ENCODE measurements at places on chromosomes 2 and 18.

GRCh38 chr2:25586726-25587144 lies 86.6 kb downstream of the DTNB start:
- DNase-seq, result no peak

GRCh38 chr2:72956936-72957335 lies 39.6 kb downstream of the EMX1 start:
- peak; percentile 67 for DNase-seq

- DNase-seq, result peak; percentile 38
Measured at GRCh38 chr2:218221000-218221399, 4.0 kb downstream of the ARPC2 start.

GRCh38 chr2:43268066-43268953 lies 41.9 kb upstream of the ZFP36L2 start:
- peak; percentile 48 for DNase-seq

DNA sequence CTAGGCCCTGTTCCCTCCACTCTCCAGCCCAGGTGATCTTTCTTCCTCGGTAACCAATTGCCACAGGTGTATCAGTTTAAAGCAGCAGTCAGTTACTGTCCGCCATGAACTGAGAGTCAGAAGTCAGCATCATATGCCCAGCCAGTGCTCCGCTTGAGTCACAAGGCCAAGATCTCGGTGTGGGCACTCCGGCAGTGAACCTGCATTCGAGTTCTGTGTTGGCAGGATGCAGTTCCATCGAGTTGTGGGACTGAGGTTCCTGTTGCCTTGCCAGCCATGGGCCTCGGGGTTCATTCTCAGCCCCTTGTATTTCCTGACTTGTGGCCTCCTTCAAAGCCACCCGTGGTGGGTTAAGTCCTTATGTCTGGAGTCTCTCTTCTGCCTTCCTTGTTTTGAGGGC lies 3.1 kb upstream of the TMEM185B start:
- DNase-seq, result no peak

GRCh38 chr2:55965276-55965675 lies 41.7 kb upstream of the EFEMP1 start:
- no peak for DNase-seq

DNA sequence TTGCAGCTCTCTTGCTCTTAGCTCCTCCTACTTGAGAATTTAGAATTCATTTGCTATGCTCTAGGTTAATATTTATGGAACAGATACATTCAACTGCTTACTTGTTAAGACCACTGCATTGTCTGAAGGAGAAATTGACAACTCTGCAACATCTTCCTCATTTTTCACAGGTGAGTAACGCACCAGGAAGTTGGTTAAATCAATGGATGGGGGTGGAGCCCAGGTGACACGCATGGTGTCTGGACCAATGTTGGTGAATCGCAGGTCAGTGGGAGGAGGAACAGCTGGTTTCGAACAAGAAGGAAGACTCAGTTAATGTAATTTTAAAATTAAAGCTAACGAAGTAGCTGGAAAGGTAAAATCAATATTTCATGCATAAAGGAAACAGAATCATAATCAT lies 44.3 kb downstream of the FN1 start:
- DNase-seq, result no peak

DNA sequence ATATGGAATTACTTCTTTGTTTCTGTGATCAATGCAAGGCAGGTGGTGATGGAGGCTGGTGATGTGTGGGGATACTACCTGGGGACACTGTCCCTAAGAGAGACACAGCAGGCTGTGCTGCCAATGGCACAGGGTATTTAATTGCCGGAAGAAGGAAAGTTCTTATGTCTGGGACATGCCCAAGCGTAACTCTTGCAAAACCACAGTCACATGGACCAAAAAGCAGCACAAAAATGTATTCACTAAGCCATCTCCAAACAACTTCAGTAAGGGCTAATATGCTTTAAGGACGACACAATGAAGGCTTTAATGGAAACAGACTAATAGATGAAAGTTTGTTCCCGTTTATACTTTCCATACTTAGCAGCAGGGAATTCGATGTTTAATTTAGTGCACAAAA lies 49.7 kb upstream of the AP1S3 start:
- peak; percentile 71 for DNase-seq

DNA sequence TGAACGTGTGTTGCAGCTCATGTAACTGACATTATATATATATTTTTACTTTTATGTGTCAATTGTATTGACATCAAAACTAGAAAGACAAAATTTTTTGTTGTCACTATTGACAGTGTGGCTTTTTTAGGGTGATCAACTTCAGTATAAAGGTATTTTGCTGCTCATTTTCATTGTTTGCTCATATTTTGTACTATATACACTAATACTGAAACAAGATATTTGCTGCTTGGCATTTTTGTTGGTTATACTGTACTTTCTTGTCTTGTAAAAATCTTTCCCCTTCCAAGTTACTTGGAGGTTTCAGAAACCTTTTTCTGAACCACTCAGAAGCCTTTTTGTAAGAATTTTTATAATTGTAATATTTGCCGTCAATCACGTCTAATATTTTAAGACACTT lies 16.5 kb downstream of the AFTPH start:
- DNase-seq, result no peak

- peak; percentile 43 for DNase-seq
Measured at GRCh38 chr2:159961037-159961436, 101.4 kb downstream of the PLA2R1 start.

- no peak for DNase-seq
Measured at GRCh38 chr2:43057742-43058725, 168.4 kb downstream of the ZFP36L2 start.

GRCh38 chr2:71865391-71865965 lies 282.2 kb downstream of the CYP26B1 start:
- DNase-seq, result no peak

DNA sequence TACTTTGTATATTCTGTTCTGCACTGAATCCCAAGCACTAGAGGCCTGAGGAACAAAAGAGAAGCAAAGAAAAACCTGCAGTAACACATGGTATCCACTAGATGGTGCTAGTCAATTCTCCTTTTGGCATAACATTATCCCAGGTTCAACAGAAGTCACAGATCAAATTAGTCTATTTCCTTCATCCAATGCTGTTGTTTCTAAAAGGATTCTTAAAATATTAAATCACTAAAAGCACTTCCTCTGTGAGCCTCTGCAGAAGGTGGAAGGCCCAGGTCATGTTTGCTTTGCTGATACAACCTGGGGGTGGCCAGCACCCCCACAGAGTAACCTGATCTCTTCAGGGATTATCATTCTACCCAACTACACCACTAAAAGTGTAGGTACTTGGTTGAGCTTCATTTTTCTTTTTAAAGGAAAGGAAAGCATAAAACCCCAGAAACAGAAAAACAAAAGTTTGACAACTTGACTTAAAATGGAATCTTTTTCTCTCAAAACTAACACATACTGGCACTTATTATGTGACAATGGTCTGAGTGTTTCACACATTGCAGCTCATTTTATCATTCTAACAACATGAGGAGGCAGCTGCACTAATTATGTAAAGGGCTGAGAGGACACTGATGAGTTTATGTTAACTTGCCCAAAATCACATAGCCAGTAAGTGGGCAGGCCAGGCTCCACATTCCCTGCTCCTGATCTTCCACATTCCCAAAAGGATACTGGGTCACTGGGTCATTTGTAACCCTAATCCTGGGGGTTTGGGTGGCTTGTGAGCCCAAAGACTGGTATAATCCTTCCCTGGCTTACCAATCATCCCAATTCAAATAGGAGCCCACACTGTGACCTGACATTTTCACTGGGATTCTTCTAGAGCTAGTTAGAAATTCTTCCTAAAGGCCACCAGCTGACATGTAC lies 66.8 kb upstream of the DNER start:
- DNase-seq, result peak; percentile 67

DNA sequence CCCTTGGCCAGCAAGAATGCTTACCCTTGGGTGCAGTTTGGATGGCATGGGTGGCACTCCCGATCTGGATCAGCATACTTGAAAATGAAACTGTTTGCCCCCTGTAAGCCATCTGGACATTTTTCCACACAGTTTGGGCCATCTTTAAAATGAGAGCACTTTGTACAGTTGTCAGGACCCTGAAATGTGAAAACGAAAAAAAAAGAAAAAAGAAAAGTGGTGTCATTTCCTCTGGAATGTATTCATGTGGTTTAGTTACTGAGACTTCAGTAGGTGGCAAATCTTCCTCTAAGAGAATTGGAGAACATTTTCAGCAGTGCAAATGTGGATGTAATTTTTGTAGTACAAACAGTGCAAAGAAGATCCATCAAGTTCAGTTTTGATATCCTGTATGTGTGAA lies 873.3 kb downstream of the ERBB4 start:
- DNase-seq, result no peak

- DNase-seq, result no peak
Measured at GRCh38 chr2:10335046-10335840, 32.5 kb downstream of the HPCAL1 start.

DNA sequence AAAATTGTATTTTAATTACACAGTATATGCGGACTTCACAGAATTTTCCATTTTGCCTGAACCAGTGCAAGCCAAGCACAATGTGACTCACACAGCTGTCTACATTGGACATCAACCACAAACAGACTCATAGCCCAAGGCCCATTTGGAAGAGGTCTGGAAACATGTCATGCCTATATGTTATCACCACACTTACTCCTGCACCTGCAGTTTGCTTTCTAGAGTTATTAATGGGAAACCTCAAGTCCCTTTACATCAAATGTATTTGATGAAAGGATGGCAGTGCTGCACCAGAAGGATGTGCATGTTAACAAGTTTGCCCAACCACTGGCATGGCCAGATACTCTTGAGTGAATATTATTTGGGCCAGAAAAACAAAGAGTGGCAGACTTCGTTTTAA lies 548.9 kb upstream of the CDH2 start:
- DNase-seq, result no peak

- DNase-seq, result no peak
Measured at GRCh38 chr2:70360661-70361270, 58.9 kb upstream of the FAM136A start.

- DNase-seq, result no peak
Measured at GRCh38 chr18:75267643-75268363, 57.2 kb downstream of the TSHZ1 start.

GRCh38 chr2:105406221-105406620 lies 7.4 kb upstream of the FHL2 start:
- DNase-seq, result no peak

DNA sequence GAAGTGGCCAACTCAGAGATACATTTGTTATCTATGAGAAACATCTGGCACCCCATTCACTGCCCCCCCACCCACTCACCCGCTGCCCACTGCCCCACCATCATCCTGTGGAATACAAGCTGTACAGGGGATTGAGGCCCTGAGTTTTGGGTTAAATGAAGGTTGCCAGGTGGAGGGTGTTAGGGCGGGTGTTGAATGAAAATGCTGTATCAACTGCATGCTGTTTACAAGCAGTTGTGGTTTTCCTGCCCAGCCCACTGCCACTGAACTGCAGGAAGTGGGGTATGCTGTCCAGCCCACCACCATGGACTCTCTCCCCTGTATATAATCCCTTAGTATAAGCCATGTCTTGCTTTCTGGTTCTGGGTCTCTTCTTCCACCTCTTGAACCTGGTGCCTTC lies 481.9 kb downstream of the METTL4 start:
- no peak for DNase-seq

GRCh38 chr2:107984707-107985106 lies 1.6 kb upstream of the SLC5A7 start:
- DNase-seq, result no peak

DNA sequence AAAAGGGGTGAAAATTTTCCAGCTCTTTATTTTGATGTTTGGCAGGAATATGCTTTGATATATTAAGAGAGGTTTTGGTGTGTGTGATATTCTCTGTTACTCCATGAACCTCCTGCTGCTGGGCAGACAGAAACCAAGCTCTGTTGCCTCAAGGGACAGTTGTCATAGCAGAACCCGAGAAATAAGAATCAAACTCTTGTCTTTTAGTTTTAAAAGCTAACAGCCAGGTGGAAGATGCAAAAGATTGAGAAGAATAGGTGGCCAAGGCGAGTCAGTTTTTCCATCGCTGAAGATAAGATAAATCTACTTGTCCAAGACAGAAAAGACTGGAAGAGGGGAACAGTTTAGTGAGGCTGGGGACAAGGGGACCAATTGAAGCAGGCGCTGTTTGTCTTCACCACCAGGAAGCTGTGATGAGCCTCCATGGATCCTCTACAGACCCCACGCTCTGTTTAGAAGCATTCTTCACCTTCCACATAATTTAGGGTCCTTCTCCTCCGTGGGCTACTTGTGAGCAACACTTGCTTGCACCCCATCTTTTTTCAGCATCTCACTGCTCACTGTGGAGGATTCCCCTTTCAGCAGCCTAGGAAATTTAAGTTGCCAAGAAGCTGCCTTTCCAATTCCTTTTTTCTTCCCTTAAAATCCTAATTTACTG lies 23.9 kb downstream of the PMAIP1 start:
- DNase-seq, result no peak

DNA sequence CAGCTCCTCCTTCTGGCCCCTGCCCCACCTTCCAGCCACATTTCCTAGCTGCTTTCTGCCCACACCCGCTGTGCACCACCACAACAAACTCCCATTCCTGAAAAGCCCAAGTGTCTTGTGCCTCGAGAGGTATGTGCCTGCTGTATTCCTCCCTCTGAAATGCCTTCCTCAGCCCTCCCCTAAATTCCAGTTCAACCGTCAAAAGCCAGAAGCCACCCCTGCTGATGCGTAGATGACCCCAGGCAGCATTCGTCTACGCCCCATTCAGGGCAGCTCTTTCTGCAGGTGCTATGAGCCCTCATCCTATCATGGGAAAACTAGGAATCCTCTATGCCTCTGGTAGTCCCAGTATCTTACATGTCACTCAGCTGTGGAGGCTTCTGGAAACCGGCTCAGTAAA lies 71.7 kb downstream of the DNMT3A start:
- DNase-seq, result no peak

DNA sequence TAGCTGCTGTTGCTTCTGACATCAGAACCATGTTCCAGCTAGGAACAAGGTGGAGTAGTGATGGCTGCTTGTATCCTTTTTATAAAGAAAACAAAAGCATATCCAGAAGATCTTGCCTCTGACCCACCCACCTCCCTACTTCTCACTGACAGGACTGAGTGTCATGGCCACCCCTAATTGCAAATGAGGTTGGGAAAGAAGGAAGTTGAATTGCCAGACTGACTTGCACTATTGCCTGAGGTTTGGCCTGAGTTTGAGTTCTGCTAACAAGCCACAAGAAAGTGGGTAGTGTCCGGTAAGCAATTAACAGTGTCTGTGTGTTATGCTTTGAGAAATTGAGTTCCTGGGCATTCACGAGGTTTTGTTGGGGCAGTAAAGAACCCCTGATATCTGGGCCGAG lies 22.8 kb downstream of the SGPP2 start:
- DNase-seq, result peak; percentile 81
